Stimulated activated CD4-positive, alpha-beta T cell treated with anti-CD3 and anti-CD28 coated beads, Interleukin-15, amount 100 ng/mL, for 1 hour (primary cell): ENCODE measurements at places on chromosomes 6 and 20.

DNA sequence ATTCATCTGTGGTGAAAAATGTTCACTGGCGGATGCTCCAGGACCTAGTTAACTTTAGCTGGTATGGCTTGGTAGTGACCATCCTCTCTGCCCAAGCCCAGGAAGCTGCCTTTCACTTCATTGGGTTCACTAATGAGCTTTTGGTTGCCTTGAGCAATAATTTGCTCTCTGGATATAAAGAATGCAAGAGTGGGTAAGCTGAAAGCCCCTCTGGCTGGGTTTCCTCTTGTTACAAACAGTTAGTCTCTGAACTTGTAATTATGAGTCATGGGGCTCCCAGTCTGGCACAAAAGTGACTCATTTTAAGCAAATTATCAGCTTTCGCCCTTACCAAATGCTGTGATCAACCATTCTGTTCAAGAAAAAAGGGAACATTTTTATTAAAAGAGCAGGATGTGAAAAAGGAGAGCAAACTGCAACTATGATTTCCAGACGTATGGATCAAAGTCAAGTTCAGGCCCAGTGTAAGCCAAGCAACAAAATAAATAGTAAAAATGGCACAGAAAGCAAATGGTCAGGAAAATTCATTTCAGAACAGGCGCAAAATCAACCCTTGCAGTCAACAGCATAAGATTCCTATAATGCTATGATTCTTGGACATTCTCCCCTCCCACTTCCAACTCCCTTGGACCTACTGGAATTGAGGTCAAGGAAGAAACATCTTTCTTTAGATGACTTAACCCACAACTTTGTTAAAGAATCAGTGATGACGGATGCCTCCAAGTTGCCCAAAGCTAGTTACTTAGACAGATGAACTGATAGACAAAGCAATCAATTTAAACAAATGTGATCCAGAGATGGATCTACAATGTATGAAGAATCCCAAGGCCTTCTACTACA, 130.0 kb upstream of the KCNK16 start:
- no peak for DNase-seq

- DNase-seq = no peak
These were observed 103.1 kb upstream of the SMLR1 start for GRCh38 chr6:130724089-130724488.

DNA sequence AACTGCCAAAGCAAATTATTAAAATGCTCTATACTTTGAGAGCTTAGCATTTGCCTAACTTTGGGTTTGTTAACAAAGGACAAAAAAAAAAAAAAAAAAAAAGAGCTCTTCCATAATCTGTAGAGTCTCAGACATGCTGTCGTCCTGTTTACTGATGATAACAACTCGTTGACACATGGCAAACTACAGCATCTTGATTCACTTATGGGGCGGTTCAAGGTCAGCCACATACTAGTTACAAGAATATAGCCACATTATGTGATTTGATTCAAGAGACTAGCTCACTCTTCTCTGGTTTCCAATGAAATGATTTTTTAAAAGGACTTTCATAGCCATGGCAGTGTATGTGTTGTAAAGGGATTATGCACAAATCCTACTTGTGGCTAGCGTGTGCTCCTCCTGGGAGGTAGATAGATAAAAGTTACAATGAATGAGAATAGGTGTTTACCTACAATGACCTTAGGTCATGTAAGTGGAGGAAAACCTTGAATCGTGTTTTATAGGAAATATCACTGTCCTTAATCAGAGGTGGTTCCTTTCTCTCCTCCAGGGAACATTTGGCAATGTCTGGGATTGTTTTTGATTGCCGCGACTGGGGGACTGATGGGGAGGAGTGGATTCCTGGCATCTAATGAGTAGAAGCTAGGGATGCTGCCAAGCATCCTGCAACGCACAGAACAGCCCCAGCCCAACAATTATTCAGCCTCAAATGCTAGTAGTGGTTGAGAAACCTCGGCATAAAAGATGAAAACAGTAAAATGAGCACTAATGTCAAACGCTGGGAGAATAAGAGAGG, 969.2 kb upstream of the SLC35B3 start:
- no peak for DNase-seq

- DNase-seq = no peak
These were observed 41.9 kb downstream of the PCNA start for GRCh38 chr20:5077761-5078387.

DNA sequence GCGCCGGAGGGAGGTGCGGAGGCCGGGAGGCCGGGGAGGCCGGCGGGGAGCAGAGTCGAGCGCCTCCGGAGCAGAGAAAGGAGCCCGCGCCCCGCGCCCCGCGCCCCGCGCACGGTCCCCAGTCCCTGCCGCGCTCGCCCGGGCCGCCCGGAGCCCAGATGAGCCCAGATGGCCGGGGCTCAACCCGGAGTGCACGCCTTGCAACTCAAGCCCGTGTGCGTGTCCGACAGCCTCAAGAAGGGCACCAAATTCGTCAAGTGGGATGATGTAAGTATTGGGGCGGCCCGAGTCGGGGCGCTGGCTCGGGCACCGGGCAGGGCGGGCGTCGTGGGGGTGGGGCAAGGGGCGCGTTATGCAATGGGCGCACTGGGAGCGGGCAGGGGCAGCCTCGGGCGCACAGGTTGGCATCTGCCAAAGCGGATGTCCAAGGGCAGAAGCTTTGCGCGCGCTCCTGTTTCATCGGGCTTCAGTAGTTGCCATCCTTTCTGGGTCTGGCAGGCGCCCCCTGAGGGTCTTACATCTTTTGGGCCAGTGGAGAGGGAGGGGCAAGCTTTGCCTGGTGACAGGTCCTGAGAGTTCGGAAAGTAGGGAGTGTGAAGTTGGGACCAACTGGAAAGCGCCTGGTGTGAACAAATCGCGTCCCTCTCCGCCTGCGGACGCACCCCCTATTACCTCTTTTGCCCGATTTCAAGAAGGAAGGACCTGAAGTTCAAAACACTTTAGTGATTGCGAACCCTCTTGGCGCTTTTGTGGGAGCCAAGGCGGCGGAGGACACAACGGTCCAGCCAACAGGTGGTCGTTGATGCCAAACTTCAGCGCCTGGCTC, 631 bp downstream of the PLCB1 start:
- DNase-seq = no peak

GRCh38 chr6:161023316-161023715, 31.7 kb downstream of the MAP3K4 start:
- DNase-seq = no peak

GRCh38 chr6:149075616-149076354, 241.7 kb upstream of the TAB2 start:
- no peak for DNase-seq

DNA sequence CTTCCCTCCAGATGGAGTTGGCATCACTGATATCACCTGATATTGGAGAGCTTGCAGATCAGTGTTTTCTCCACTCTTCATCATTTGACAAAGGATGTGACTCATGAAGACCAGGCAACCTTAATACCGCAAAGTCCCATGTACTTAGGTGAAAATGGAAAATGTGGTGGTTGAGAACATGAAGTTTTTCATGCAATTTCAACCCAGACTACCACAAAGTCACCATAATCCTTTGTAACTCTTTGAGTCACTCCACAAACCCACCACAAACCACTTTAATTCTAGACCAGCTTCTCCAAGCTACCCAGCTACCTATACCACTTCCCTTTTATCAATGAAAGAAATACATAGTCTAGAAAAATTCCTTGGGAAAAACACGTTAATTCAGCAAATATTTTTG, 7.1 kb downstream of the NHLRC1 start:
- no peak for DNase-seq

DNA sequence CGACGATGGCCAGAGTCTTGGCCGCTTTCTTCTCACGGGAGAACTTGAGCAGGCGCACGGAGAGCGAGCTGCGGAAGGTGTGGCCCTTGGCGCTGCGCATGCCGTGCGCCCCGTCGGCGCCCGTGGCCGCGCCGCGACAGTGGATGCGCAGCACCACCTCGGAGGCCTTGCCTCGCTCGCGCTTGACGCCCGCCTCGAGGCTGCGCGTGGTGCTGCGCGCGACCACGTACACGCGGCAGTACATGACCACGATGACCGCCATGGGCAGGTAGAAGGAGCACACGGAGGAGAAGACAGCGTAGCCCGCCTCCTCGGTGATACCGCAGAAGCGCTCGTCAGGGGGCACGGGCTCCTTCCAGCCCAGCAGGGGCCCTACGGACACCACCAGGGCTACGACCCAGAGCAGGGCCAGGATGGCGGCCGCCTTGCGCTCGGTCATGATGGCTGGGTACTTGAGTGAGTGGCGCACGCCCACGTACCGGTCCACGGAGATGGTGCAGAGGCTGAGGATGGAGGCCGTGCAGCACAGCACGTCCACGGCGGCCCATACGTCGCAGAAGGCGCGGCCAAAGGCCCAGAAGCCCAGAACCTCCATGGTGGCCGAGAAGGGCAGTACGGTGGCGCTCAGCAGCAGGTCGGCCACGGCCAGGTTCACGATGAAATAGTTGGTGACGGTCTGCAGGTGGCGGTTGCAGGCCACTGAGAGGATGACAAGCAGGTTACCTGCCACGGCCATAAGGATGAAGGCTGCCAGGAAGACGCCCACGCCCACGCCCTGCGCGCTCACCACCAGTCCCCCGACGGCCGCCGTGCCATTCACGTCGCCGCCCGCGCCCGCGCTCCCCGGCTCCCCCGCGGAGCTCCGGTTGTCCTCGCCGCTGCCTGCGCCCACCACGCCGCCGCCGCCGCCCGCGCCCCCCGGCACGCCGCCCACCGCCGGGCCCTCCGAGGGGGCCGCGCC, 232.8 kb upstream of the RNF24 start:
- DNase-seq = no peak

DNA sequence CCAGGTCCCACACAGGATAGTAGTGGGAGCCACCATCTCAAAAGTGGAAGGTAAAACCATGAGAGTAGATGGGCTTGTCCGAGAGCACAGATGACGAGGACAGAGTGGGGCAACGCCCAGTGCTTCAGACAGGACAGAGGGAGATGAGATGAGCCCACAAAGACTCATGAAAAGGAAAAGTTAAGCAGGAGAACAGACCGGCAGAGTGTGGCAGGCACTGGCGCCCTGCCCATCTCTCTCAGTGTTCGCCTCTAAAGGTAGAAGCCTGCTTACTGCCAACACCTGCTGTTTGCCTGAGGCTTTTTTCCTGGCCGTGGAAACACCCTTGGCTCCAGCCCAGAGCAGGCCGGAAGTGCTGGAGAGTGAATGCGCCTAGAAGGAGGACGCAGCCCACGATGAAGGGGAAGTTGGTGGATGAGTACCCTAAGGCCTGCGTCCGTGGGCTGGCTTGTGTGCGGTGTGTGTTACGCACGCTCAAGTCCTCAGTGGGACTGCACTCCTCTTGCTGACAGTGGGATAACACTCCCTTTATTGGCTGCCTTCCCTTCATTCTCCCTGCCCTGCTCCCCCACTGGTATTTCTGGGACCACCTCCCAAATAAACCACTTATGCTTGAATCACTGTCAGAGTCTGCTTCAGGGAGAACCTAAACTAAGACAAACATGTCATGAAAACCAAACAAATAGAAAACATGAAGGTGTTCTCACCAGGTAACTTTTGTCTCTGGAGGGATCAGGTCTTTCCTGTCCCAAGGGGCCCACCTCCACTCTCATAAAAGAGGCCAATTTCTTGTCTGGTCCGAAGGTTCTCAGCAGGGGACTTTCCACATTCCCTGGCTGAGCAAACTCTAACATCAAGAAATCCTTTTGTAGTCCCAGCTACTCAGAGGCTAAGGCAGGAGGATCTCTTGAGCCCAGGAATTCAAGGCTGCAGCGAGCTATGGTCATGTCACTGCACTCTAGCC, 9.1 kb upstream of the FOXP4 start:
- no peak for DNase-seq

DNA sequence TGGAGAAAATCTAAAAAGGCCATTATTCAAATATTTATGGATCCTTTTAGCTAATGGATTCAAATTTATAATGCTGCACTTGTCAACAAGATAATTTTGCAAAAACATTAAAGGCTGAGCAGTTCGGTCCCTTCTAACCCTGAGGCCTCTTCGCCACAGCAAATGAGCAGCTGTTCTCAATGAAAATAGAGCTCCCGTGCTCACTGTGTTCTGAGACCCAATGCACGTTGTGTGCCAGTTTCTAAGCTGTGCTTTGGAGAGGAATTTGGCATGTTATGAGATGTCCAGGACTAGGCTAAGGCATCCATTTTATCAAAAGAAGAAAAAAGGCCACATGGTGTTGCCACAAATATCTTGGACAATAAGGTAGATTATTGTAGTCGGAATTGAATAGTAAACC, 220.1 kb upstream of the TSHZ2 start:
- no peak for DNase-seq

GRCh38 chr6:33694977-33695376, 16.5 kb downstream of the UQCC2 start:
- DNase-seq = no peak
